Activated naive CD8-positive, alpha-beta T cell treated with anti-CD3 and anti-CD28 coated beads, Interleukin-2, amount 50 U/mL, for 16 hours (primary cell): ENCODE measurements at places on chromosomes 7 and 10.

- DNase-seq: no peak
Measured at GRCh38 chr7:158487631-158488151, 99.9 kb downstream of the PTPRN2 start.

DNA sequence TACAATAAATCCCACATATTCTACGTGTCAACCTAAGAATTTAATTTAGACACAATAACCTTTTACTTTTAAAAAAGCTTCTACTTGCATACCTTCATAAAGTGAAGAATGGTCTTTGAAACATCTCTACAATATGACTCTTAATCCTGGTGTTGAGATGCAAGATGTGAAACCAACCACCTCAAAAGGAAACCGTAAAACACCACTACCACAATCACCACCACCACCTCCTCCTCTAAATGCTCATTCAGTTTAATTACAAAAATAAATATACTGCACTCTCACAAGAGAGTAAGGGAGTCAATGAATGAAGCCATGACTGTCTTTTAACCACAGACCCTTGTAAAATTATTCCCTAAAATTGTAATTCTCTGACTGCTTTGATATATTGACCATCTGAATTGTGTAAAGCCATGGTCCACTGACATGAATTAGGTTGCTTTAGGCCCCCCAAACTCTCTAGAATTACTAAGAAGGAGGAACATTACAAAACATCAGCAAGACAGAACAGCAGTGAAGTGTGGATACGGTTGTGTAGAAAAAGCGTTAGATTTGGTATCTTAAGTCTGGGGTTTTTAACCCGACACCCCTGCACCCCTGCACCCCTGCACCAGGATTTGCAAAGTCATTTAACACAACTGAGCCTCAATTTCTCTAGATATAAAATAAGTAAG lies 171.4 kb downstream of the SFMBT2 start:
- DNase-seq: no peak

GRCh38 chr10:69766161-69766910 lies 35.4 kb upstream of the COL13A1 start:
- DNase-seq: no peak

DNA sequence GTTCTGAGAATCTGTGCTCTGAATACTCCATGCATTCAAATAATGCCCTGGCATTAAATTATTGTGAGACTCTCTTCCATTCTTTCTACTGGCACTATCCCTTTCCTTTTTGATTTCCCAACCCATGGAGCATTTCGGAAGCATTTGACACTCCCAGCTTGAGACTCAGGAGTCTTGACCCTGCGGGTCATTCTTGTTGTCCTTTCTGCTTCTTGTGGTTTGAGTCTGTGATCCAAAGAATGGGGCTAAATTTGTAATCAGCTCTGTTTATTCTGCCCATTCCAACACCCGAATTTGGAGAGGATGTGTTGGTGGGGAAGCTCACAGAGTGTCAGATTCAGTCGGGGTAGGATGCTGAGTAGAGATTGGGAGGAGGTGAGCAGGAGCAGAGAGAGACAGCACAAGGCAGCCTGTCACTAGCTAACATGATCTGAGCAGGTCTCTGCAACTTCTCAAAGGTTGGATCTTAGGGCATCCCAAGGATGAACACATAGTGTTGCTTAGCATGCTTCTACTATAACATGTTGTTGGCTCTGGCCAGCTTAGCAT lies 80.4 kb upstream of the BMPER start:
- DNase-seq: no peak

DNA sequence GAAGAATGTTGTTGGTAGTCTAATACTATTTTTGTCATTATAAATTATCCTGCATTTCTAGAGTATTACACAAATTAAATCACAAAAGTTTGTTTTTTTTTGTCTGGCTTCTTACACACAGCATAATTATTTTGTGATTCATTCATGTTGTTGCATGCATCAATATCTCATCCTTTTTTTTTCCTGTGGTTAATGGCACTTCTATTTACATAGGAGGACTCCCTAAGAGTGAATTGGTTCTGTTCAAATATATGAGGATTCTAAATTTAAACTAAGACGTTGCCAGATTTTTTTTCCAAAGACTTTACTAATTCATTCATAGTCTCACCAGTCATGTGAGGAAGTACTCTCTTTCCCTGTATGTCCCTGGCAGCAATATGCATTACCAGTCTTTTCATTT lies 303.3 kb downstream of the GPR37 start:
- no peak for DNase-seq

- no peak for DNase-seq
Measured at GRCh38 chr10:47449979-47450378, 33.9 kb downstream of the ANXA8 start.

DNA sequence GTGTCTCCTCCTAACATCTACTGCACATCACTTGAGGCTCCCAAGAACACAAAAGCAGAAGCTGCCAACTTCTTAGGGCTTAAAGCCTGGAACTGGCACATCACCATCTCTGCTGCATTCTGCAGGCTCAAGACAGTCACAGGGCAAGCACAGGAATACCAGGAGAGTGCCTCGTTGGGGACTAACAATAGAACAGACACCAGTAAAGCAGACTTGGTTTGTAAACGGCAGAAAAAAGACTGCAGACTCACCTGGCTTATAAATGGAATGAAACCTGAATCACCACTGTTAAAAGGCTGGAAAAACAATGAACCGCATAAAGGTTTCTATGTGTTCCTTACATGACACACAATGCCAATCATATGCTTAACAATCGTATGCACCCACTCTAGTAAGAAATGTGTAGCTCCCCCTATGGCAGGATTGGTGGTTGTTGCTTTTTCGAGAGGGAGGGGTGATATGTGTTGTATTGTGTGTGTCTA lies 12.8 kb downstream of the RHEB start:
- DNase-seq: no peak

- no peak for DNase-seq
Measured at GRCh38 chr10:60130130-60130579, 223.8 kb upstream of the CCDC6 start.

GRCh38 chr7:95056107-95056739 lies 148.8 kb downstream of the PPP1R9A start:
- DNase-seq: no peak

- DNase-seq: no peak
Measured at GRCh38 chr7:114588506-114588905, 173.9 kb downstream of the FOXP2 start.

GRCh38 chr10:80700252-80700651 lies 162.6 kb downstream of the SH2D4B start:
- DNase-seq: no peak

DNA sequence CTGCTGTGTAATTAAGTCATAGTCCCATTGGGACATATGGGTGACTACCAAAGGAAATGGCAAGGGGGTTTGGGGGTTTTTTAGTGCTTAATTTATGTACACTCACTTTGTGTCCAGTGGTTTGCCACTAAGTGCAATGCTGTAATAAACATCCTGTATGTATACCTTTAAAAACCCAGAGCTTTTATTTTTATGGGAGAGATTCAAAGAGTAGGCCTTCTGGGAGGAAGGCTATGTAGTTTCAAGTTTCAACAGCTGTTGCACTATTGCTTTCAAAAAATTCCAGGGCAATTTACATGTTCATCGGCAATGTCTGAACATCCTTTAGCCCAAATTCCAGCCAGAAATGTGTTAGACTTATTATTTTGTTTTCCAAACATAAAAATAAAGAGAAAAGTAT lies 744.7 kb downstream of the XPNPEP1 start:
- no peak for DNase-seq

DNA sequence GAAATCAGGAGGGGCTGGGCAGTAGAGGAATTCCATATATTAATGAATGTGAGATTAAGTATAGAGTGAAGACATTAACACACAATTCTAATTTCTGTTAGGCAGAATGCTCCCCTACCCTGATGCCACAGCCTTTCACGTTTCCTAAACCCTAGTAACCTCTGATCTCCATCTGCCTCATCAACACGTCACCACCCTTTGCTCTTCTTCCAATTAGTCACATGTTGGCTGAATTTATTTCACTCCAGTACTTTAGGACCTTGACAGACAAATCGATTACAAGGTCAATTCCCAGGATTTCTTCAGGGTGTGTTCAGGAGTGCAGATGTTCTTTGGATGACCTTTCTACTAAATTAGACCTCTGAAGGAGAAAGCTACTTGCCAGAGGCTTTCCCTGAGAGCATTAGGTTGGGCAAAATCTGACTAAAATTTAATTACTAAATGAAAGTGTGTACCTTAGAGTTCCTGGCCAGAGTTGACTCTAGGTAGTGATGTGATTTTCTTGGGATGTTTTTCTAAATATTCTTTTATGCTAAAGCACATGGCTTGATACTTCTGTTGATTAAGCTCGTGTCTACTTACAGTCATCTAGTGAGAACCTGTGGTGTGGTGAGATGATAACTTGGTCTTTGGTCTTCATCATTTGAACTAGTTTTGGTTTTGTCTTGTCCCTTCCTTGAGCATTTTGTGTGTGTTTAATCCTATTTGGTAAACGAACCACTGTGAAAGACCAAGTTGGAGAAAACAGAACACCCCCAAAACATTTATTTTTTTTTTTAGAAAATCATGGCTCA lies 12.7 kb downstream of the AGR2 start:
- no peak for DNase-seq
